ENCODE measurements at places on chromosomes 2 and 18. TPM values are rescaled to one million over a fixed set of nuclear protein-coding genes. Genes with fewer than 3 reads are reported as not detected.

DNA sequence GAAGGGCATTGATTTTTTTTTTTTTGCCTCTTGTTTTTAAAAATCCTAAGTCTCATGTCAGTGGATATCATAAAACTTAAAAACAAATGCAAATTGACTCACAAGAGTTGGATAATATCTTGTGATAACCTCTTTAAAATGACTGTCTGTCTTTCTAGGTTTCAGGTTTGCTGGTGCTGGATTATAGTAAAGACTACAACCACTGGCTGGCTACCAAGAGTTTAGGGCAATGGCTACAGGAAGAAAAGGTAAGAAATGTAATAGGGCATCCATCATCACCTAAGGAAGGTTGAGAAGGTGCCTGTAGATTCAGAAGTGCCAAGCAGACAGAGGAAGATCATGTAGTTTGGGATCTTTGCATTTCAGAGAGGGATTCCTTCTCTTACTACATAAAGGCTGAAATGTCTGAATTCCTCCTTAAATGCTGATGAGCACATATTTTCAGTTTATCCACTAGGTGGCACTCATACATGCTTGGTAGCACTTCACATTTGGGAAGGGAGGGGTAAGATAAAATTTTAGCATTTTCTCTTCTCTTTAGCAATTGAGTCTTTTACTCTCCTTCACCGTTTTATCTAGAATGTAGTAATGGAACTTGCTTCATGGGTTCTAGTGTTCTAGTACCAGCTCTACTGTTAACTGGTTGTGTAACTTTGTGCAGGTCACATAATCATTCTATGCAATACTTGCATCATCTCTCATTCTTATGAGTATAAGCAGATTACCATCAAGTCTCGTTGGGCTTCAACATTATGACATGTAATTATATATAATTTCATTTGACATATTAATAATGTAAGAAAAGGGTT lies 21.1 kb downstream of the CPS1 start:
- H3K4me1 ChIP-seq: no peaks in the 10 kb centered on the region
- H3K27me3 ChIP-seq: no peaks in the 10 kb centered on the region
- H3K4me3 ChIP-seq: no peak overlapping the region

The LCT gene
- 0.12 TPM for total RNA-seq

DNA sequence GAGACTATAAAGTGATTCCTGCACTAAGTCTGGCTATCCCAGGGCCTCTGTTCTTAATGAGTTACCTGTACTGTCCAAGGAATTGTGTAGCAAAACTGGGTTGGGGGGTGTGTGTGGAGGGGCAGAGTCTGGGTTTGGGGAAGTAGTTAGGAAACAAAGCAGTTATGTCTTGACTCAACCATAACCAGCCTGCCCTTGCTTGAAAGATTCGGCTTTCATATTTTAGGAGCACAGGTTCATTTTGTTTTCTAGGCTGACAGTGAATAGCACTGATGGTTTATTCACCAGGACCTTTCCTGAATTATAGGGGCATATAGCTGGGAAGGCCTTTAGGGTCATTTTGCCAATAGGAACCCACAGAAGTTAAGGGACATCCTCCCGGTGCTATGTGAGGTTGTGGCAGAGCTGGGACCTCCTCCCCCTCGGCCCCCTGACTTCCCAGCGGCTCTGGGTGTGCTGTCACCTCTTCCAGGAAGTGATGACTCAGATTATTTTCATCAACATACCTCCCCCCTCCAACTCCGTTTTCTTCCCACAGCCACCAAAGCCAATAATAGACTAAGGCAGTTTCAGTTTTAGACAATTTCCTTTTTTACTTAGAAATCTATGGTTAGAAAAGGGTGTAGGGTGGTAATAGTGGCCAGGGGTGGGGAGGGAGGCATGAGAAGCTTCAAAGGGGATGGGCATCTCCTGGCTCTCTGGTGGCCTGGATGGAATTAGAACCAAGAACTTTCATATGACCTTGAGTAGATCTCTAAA lies 44.8 kb downstream of the SETBP1 start:
- H3K36me3 ChIP-seq: no peaks in the 10 kb centered on the region
- no peak for DNase-seq
- no peaks in the 10 kb centered on the region for H3K27me3 ChIP-seq

DNA sequence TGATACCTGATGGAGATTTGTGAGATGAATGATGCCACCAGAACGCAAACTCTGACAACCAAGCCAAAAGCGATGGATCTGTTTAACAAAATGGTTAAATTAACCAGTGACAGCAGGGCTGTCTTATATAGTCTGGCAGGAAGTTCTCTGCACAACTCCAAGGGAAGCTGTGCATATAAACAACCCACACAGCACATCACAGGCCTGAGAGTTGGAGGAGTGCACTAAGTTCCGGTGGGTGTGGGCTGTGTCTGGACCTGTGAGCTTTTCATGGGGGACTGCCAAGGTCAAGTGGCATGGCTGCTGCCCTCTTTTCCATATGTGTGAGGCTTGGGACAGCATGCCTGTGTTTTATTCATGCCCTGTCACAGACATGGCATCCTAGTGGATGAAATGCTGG lies 414.6 kb upstream of the TRIB2 start:
- no peak overlapping the region for H3K4me3 ChIP-seq
- no peak for DNase-seq
- no peaks in the 10 kb centered on the region for H3K27me3 ChIP-seq
- H3K27ac ChIP-seq: no peak overlapping the region
- no peaks in the 10 kb centered on the region for H3K36me3 ChIP-seq

The PSMA8 gene
- not detected for total RNA-seq

The UGT1A10 gene
- not detected for total RNA-seq

- no peaks in the 10 kb centered on the region for H3K36me3 ChIP-seq
- no peak overlapping the region for H3K27ac ChIP-seq
- H3K4me1 ChIP-seq: no peaks in the 10 kb centered on the region
- H3K4me3 ChIP-seq: no peak overlapping the region
Measured at GRCh38 chr2:142504754-142505153, 372.7 kb upstream of the KYNU start.

DNA sequence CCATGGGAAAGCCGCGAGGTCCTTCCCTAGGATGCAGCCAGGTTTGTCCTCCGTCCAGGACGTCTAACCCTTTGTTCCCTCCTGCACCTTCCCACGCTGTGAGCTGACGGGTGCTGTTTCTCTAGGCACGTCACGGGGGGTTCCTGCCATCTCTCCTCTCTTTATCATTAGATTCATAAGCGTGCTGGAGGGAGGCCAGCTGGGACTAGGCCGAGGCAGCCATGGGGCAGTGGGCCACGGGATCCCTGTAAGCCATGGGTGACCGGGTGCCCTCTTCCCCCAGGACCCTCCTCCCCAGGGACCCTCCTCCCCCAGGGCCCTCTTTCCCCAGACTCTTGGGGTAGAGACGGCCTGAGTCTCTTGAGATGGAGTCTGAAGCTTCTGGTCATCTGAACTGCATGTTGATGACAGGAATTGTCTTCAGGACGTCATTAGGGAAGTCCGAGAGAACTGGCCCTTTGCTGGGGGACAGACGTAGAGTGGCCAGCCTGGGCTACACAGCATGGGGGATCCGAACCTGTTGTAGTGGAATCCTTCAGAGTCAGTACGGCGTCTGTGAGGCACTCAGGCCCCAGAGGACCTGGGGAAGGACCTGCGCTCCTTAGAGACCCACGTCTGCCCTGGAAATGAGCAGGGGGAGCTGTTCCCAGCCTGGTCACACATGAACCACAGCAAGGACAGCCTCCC lies 108.1 kb downstream of the TPO start:
- H3K27ac ChIP-seq: no peak overlapping the region
- no peak overlapping the region for H3K4me3 ChIP-seq
- no peaks in the 10 kb centered on the region for H3K4me1 ChIP-seq
- no peaks in the 10 kb centered on the region for H3K36me3 ChIP-seq
- DNase-seq: no peak

GRCh38 chr2:167052825-167053224 lies 164.5 kb downstream of the XIRP2 start:
- no peaks in the 10 kb centered on the region for H3K4me1 ChIP-seq
- H3K36me3 ChIP-seq: no peaks in the 10 kb centered on the region
- peaks cover 3% of the 10 kb centered on the region for H3K27me3 ChIP-seq
- no peak overlapping the region for H3K4me3 ChIP-seq
- H3K27ac ChIP-seq: no peak overlapping the region
- no peak for DNase-seq

DNA sequence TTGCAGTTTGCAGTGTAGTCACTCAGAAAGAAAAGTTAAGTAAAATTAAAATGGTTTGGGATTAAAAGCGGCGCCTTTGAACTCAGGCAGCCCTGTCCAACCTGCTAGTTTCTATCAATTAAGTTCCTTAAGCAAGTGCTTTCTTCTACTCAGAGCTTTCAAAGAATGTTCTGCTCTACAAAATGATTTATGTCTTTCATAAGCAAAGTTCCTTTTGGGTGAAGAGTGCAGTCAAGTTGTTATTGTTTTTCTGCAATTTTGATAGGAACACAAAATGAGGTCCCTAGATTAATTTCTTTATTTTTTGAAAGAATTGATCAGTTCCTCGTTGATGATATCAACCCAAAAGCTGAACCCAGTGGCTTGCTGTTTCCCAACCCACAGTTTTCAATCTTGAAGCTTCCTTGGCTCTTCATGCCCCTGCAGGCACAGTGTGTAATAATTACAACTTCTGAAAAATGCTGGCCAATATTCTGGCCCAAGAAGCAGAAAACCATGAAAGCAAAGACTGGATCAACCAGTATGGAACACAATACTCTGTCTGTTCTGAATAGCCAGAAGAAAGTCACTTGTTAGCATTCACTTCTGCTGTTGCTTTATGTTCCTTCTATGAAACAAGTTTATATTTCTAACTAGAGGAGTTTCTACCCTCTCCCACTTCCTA lies 89.1 kb downstream of the TGIF1 start:
- H3K4me1 ChIP-seq: no peaks in the 10 kb centered on the region
- H3K27ac ChIP-seq: no peak overlapping the region
- DNase-seq: no peak
- no peak overlapping the region for H3K4me3 ChIP-seq
- no peaks in the 10 kb centered on the region for H3K36me3 ChIP-seq
- no peaks in the 10 kb centered on the region for H3K27me3 ChIP-seq

- H3K27me3 ChIP-seq: no peaks in the 10 kb centered on the region
- H3K27ac ChIP-seq: no peak overlapping the region
- no peak for DNase-seq
- H3K4me1 ChIP-seq: no peaks in the 10 kb centered on the region
- H3K36me3 ChIP-seq: no peaks in the 10 kb centered on the region
Measured at GRCh38 chr2:47236503-47237215, 81.6 kb upstream of the STPG4 start.

The ANKAR gene
- 3.7 TPM for total RNA-seq

GRCh38 chr2:237143676-237144440 lies 58.2 kb downstream of the COPS8 start:
- H3K27me3 ChIP-seq: no peaks in the 10 kb centered on the region
- H3K36me3 ChIP-seq: no peaks in the 10 kb centered on the region
- H3K4me1 ChIP-seq: no peaks in the 10 kb centered on the region
- H3K4me3 ChIP-seq: no peak overlapping the region
- H3K27ac ChIP-seq: no peak overlapping the region
